ENCODE measurements at places on chromosomes 2 and 18. TPM values are rescaled to one million over a fixed set of nuclear protein-coding genes. Genes with fewer than 3 reads are reported as not detected.

Gene ALPG
- not detected for polyA plus RNA-seq

Gene SPHKAP
- not detected for polyA plus RNA-seq

GRCh38 chr2:8039732-8040131 lies 642.1 kb upstream of the ID2 start:
- DNase-seq, result no peak

DNA sequence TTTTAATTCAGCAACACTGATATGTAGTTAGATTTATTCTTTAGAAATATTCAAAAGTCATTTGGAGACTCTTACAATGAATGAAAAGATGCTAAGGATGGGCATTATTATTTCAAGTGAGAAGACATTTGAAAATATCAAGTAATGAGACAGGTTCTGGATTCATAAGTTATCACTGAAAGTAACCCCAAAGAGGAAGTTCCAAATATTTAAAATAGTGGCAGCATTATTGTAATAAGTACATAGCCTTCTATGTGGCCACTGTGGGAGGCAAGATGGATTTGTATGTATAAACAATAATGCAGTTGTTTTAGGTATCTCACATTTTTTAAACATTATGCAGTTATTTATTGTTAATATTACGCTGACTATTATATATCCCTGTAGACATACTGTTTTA lies 29.7 kb downstream of the ZC3H6 start:
- no peak for DNase-seq

DNA sequence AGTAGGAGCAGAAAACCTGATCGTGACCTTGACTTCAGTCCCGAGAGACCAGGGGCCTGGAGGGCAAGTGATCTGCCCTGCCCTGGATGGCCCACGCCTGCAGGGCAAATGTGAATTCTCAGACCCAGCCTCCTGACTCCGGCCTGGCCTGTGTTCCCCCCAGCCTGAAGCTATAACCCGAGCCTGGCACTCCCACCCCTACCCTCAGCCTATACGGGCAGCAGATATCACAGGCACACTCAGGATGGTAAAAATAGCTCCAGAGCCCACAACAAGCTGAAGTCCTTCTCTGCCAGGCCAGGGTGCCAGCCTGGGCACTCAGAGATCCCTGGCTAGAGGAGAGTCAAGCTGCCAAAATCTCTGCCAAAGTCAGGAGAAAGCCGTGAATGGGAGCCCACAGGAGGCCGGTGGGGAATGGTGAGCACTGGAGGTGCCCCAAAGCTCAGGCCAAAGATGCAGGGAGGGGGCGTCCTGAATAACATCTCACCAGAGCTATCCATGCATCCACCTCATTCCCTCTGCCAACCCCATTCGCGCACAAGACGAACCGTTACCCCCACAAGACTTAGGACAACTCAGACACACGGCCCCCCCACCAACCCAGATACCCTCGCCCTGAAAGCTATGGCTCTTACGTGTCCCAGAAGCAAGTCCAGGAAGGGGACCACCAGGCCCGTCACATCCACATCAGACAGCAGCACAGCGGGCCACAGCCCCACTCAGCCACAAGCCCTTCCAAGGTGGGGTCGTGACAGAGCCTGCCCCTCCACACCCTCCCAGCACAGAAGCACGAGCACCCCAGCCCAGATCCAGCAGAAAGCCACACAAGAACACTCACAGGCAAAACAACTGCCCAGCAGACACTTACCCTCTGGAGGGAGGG lies 144.9 kb downstream of the TNS1 start:
- no peak for DNase-seq

Measured in stomach (tissue), 19 donors.